Urothelium cell line (cell line): ENCODE measurements at places on chromosomes 7 and 10.

GRCh38 chr10:68997211-68997610, 8.6 kb downstream of the KIFBP start:
- DNase-seq = no peak

GRCh38 chr10:70762441-70763175, 22.6 kb downstream of the TBATA start:
- DNase-seq = no peak

- DNase-seq = peak; percentile 14
These were observed 167.5 kb upstream of the PODXL start for GRCh38 chr7:131723926-131724325.

- DNase-seq = no peak
These were observed 21.3 kb downstream of the CFAP46 start for GRCh38 chr10:132921086-132921485.

DNA sequence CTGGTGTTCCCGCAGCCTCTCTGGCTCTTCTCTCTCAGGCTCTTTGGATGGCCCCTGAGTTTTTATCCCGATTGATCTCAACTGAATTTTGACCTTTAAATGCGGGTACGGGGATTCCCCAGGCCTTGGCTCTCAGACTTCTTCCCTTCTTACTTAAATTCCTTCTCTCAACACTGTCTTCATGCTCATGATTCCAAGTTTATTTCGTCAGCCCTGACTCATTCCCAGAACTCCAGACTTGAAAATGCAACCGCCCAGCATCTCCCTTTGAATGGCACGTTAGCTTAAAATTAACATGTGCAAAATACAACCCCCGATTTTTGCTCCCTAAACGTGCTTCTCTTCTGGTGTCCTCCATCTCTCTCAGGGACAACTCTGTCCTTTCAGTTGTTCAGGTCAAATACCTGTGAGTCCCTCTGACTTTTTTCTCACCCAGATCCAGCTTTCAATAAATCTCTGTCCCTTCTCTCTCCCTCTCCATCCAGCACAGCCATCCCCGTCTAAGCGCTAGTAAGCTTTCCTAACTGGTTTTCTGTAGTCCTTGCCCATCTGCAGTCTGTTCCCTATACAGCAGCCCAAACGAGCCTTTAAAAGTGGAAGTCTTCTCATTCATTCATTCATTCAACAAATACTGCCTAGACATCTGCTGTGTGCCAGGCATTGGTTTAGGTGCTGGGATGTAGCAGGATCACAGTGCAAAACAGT, 7.1 kb downstream of the HECW1 start:
- peak; percentile 55 for DNase-seq

GRCh38 chr10:51314481-51314880, 240.2 kb downstream of the PRKG1 start:
- no peak for DNase-seq

- no peak for DNase-seq
These were observed 704.9 kb upstream of the AUTS2 start for GRCh38 chr7:68893411-68893810.

GRCh38 chr10:35421553-35422178, 85.4 kb downstream of the CCNY start:
- DNase-seq = peak; percentile 74

GRCh38 chr7:151755131-151755801, 121.6 kb downstream of the PRKAG2 start:
- DNase-seq = no peak

DNA sequence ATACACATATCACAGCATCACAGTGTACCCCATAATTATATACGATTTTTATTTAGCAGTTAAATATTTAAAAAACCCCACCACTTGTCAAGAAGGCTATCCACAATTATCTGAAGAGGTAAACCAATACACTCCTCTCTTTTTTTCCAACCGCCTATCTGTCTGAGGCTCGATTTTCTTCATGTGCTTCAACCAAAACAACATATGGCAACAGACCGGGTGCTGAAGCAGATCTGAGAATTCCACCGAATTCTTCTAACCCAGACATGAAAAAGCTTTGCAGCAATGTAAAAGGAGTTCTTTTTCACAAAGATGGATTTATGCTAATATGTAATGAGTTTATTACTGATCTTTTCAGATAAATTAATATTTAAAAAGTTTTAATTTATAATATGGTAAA, 132.4 kb upstream of the RHEB start:
- DNase-seq = no peak

DNA sequence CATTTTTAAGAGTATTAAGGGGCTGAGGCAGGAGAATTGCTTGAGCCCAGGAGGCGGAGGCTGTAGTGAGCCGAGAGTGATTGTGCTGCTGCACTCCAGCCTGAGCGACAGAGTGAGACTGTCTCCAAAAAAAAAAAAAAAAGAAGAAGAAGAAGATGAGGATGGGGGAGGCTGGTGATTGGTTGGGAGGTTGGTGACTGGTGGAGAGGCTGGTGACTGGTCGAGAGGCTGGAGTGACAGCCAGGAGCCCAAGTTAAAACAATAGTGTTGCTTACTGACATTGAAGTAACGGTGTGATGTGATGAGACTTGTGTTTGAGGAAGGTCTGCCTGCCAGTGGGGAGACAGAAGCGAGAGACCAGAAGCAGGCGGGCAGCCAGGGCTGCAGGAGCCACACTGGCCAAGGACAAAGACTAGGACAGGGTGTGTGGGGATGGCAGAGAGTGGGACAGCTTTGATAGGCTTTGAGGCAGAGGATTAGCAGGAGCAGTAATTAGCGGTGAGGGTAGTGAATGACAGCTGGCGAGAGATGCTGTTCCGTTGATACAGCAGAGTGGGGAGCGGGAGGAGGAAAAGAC, 4.9 kb downstream of the SRRT start:
- DNase-seq = no peak

DNA sequence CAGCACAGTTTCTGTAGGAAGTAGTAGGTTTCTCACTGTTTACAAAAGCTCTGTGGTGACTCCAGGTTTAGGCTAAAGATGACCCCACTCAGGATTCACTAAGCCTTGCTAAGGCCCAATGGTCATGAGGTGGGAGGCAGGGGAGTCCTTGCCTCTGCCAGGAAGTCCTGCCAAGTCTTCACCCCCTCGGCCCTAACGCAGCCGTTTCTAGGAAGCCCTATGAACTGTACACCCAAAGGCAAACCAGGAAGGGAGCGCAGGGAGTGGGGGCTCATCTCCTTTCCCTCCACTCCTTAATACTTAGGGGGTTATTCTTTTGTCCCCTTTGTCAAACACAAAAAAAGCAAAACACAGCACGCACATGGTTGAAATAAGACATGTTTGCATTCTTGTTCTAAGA, 64.6 kb downstream of the CTBP2 start:
- no peak for DNase-seq

DNA sequence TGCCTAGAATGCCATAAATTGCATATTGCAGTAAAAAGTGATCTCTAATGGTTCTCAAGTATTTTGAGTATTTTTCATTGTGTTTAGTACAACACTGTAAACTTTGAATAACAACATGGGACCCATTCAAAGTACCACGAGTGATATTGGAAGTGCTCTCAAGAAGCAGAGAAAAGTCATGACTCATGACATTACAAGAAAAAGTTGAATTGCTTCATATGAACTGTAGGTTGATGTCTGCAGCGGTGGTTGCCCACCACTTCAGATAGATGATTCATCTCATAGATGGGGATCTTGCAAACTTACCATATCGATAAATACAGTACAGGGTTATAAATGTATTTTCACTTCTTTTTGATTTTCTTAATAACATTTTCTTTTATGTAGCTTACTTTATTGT, 33.9 kb downstream of the ENTPD1 start:
- no peak for DNase-seq

- DNase-seq = no peak
These were observed 32.8 kb upstream of the CFAP46 start for GRCh38 chr10:132974886-132975830.

DNA sequence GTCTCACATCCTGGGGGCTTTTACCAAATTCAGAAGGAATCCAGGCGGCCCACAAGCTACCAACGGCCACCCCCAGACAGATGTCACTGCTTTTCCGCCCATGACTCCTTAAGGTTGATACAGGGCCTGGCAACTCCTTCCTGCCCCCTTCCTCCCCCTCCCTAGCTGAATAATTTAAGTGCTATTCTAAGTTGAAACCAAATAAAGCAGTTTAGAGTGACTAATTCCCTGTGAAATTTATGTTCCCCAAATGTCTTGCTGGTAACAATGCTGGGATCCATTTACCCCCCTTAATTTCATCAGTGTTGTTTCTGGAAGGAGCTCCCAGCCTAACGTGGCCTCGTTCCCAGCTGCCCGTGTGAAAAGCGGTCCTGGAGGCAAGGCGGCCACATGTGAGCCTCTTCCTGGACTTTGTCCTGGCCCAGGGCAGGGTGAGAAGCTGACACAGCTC, 109.6 kb downstream of the TMEM130 start:
- no peak for DNase-seq

DNA sequence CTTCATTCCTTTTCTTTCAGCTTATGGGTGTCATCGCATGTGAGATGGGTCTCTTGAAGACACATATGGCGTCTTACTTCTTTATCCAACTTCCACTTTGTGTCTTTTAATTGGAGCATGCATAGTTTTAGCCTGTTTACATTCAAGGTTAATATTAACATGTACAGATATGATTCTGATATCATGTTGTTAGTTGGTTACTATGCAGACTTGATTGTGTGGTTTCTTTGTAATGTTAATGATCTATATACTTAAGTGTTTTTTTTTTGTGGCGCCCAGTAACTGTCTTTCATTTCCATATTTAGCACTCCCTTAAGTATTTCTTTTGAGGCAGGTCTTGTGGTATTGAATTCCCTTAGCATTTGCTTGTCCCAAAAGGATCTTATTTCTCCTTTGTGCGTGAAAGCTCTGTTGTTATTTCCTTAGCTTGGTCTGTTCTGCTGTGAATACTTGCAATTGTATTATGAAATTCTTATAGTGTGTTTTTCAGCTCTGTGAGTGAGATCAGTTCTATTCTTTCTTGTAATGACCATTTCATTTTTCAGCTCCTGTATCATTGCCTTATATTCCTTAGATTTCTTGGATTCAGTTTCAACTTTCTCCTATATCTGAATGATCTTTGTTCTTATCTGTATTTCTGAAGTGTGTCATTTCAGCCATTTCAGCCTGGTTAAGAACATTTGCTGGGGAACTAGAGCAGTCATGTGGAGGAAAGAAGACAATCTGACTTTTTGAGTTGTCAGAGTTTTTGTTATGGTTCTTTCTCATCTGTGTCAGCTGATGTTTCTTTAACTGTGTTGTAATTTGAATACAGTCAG, 88.4 kb downstream of the ABCA13 start:
- no peak for DNase-seq

DNA sequence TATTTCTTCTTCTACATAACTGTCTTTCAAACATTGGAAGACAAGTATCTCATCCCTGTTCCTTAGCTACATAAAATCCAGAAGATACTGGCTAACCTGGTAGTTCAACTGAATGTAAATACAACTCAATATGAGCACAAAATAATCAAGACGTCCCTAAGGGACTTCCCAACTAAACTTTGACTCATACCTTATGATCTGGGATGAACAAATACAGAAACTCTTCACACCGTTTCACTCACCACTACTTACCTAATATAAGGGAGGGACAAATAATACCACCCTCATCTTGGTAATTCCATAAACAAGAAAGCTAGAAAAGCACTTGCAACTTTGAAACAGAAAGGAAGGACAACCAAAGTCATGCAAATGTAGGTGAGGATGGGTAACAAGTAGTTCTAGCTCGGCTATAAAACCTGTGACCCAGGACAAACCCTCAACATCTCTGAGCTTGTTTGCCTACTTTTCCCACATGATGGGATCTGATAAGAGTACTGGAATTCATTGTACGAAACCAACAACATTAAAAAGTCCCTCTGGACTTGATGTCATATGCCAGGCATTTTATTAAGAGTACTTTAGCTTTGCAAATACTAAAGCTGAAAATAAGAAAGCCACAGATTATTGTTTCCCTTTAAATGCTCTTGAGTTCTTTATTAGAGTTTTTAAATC, 121.9 kb downstream of the STRA8 start:
- DNase-seq = no peak

- no peak for DNase-seq
These were observed 58.8 kb downstream of the CAV1 start for GRCh38 chr7:116583653-116584052.

GRCh38 chr7:159033956-159034355, 110.7 kb downstream of the VIPR2 start:
- no peak for DNase-seq

DNA sequence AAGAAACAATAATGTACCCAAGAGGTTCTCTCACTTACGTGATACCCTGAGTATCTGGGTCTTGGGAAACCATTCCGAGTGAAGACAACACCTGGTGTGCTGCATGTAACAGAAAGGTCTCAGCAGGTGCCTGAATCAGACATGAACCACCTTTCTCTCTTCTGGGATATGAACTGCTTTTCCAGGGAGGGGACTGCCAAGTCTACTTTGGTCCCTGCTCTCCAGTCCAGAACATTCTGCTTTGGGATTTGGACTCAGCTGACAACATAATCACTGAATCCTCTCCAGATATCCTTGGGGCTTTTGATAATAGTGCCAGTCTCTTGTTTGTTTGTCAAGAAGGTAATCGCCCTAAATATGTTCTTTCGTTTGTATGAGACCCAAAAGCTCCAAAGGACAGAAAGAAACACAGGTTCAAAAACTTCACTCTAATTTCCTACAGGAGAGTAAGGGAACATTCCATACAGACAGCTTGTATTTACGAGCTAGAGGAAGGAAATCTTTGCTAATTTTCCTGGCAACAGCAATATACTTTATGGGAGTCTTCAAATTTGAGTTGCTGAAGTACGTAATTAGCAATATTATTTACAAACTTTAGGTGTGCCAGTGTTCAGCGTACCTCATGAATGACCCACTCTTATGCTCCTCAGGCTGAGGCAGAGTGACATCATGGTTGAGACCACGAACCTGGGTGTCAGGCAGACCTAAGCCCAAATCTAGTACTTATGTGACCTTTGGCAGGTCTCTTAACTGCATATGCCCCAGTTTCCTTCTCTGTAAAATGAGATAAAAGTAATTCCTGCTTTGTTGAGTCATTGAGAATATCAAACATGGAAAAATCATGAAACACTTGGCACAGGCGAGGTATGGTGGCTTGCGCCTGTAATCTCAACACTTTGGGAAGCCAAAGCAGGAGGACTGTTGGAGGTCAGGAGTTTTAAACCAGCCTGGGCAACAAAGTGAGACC, 5.4 kb downstream of the ABLIM1 start:
- DNase-seq = no peak

GRCh38 chr10:8086315-8086714, 31.8 kb downstream of the GATA3 start:
- DNase-seq = no peak

DNA sequence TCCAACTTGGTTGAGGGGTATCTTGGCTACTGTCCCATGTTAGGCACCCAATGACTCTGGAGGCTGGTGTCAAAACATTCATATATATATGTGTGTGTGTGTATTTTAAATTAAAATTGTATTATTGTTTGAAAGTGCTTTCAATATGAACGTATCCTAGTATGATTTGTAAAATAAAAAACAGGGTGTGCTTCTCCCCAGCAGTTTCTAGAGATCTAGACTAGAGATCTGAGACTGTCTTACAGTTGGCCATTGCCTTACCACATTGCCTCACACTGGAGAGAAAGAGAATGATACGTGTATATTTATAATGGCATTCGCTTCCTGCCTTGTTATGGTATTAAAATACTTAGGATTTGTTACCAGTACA, 1.2 kb downstream of the BAG3 start:
- peak; percentile 41 for DNase-seq
